Epithelial cell of prostate (primary cell): ENCODE measurements at places on chromosomes 1 and 21.

- DNase-seq = no peak
These were observed 3.2 kb downstream of the ANGPTL1 start for GRCh38 chr1:178867670-178868069.

DNA sequence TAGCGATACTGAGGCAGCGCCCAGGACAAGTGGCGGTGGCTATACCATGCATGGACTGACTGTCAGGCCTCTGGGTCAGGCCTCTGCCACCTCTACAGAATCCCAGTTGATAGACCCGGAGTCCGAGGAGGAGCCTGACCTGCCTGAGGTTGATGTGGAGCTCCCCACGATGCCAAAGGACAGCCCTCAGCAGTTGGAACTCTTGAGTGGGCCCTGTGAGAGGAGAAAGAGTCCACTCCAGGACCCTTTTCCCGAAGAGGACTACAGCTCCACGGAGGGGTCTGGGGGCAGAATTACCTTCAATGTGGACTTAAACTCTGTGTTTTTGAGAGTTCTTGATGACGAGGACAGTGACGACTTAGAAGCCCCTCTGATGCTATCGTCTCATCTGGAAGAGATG is 3.2 kb upstream of the IL10RB start:
- DNase-seq = no peak

DNA sequence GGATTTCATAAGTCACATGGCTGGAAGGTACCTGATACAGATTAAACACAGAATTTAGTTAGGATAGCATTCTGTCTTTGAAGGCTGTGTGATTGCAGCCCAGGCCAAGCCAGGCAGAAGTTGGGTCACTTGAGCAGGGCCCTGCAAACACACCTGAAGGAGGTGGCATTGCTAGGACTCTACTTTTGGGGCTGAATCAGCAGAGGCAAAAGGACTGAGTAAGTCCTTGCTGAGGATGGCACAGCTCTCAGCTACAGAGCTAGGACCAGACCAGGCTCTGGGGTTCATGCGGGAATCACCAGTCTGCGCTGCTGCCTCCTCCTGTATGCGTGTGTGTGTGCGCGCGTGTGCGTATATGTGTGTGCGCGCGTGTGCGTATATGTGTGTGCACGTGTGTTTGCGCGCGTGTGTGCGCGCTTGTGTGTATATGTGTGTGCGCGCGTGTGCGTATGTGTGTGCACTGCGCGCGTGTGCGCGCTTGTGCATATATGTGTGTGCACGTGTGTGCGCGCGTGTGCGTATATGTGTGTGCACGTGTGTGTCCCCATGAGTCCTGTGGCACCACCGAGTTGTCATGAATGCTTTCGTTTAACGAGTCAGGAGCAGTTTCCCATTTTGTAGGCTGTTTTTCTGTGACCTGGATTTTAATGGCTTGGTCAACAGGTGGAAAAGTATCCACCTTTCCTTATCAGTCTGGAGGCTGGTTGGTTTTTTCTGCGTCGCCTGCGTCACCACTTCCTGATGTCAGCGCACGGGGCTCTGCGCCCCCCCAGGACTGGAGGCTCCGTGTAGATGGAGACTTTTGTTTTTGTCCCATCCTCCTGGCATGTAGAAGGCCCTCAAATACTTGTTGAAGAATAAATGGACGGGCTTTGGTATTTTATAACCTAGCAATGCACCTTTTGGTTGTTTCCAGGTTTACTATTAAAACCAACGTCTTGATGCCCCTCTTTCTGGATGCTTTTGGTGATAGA is 34.7 kb downstream of the ADARB1 start:
- no peak for DNase-seq

- no peak for DNase-seq
These were observed 6.5 kb downstream of the KCNN3 start for GRCh38 chr1:154863315-154864174.

- DNase-seq = no peak
These were observed 70.4 kb downstream of the CACHD1 start for GRCh38 chr1:64540265-64540791.

GRCh38 chr1:64744492-64745180 is at the start of gene RAVER2:
RAVER2 (plus strand) TSS chr1:64745075; CDS start chr1:64745173, 98 bp downstream.
- DNase-seq = no peak

- no peak for DNase-seq
These were observed 10.4 kb upstream of the WNT3A start for GRCh38 chr1:227996187-227996950.

GRCh38 chr1:44828003-44828651 is 14.9 kb downstream of the PTCH2 start:
- no peak for DNase-seq

- no peak for DNase-seq
These were observed 12.6 kb upstream of the PCBP3 start for GRCh38 chr21:45630876-45631275.

DNA sequence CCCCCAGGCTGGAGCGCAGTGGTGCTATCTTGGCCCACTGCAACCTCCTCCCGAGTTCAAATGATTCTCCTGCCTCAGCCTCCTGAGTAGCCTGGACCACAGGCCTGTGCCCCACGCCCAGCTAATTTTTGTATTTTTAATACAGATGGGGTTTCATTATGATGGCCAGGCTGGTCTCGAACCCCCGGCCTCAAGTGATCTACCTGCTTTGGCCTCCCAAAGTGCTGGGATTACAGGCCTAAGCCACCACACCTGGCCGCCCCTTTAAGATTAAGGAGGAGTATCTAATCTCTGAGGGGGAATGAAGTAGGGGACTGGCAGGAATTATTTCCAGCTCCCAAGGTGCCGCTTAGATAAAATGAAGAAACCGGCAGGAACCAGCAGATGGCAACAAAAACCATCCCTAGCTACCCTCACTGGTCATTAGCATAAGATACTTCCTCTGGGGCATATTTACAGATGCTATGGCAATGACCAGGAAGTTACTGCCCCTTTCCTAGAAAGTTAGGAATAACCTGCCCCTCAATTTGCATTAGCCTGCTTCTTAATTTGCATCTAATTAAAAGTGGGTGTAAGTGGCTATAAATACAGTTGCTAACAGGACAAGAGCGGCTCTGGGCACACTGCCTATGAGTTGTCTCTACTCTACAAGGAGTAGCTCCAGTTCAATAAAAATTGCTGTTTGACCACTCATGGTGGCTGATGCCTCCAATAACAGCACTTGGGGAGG is 7.1 kb upstream of the NSUN4 start:
- DNase-seq = no peak

GRCh38 chr1:54259546-54260140 is 59.7 kb downstream of the MRPL37 start:
- no peak for DNase-seq

DNA sequence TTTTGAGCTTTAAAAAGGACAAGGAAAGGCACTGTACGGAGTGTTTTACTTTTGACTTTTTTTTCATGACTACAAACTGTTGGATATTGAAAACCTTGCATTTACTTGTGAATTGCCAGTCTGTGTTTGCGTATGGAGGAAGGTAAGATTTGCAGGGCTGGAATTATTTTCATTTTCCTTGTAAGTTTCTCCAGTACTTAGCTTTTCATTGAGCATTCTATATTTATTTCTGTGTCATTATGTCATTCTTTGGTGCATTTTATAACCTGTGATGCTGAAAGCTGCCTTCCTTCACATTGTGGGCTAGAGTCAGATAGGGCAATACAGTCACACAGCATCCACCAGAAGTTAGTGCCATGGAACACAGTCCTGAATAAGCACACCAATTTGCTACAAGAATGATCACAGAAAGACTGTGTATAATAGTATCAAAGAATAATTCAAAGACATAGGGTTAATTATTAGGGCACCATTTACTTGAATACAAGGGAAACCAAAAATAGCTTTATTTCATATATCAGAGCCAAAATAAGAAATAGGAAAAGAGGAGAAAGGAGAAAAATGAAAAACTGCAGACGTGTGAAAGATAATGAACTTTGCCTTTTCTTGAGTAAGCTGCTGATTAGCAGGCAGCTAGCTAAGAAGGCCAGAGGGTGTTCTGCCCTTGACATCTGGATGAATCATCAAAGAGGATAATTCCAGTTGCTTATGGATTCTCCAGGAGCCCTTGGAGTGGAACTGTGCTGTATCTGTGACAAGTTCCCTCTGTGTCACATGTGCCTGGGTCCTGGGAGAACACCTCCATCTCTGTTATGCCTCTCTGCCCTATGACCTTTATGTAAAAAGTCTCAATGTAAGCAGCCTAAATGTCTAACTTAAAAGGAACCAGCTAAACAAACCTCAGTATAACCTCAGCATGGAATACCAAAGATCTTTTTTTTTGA is 8.0 kb upstream of the FAM20B start:
- DNase-seq = no peak

DNA sequence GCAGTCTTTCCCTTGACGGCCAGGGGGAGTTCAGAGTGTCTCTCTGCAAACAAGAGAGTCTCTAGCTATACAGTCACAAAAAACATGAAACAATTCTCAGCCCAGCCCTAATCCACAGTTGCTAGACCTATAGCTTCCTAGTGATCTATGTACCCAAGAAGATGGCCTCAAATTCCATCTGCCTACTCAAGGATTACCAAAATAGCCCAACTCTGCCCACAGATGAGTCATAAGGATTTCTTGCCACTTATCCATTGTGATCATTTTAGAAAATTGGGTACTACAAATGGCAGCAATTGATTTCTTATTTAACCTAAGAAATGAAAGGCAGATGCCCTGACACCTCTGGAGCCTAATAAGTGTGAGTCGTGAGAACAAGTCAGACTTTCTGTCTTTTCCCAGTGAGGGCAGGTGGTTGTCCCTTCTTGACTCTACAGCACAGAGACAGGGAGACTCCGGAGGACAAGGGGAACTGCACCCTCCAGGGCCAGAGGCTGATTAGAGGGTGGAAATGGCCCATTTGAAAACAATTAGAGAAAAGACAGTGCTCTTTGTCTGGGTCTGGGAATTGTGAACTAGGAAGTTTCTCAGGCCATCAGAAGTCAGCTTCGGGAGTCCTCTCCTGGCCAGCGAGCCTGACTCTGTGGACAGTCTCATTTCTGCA is 65.4 kb downstream of the ABCA4 start:
- no peak for DNase-seq

GRCh38 chr1:101769520-101769919 is 227.2 kb downstream of the OLFM3 start:
- DNase-seq = no peak

DNA sequence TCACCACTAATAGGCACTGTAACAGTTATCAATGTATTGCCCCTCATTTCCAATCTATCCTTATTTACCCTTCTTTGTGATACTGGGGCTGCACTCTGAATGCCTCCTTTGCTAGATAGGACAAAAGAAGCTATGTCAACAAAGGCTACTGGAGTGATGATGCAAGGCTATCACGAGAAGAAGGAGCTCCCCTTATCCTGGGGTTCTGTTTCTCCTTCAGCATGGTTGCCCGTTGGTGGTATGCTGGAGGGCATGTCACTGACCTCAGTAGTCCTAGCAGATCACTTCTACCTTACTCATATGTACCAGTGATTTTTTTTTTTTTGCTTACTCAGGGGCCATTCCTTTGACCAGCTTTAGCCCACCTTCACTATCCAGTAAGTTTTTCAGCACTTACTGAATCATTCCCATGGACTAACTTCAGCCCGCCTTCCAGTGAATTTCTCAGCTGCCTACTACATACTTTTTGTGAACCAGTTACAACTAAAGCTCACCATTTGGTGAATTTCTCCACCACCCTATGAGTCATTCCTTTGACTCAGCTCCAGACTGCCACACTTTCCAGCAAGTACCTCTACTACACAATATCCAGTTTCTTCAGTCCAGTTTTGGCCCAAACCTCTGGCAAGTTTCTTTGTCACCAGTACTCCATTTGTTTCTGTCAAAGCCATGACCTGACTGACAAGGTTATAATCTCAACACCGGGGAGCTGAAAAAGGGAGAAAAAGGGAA is 944.5 kb downstream of the KCNT2 start:
- DNase-seq = peak; percentile 43

- no peak for DNase-seq
These were observed 29.1 kb upstream of the IRF2BP2 start for GRCh38 chr1:234638832-234639799.

DNA sequence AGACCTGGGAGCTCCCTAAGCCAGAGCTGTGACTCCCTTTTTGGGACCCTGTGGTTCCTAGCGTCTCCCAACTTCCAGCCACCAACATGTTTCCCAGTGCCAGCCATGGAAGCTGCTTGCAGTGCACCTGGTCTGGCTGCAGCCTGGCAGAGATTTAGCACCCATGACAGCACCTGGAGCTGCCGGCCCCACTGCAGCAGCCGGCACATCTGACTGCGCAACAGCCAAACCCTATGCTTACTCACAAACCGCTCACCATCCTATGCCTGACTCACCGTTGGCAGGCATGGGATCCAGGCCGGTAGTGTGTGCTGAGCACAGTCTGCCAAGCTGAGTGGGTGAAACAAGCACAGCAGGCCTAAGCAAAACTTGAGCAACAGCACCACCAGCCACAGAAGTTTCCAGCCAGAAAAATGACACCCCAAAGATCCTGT is 435.9 kb upstream of the PRMT6 start:
- peak; percentile 94 for DNase-seq

DNA sequence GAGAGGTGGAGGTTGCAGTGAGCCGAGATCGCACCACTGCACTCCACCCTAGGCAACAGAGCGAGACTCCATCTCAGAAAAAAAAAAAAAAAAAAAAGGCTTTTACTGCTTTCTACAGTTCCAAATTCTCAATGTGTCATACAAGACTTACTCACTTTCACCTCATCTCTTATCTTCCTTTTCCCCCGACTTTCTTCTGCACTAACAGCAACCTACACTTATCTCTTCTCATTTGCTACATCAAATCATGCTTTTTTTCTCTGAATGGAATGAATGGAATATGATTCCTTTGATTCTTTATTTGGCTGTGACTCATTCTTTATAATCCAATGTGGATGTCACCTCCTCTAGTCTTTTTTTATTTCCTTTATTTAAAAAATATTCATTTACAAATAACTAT is 168.4 kb upstream of the DMRTA2 start:
- no peak for DNase-seq

GRCh38 chr1:168861421-168862004 is 132.5 kb upstream of the DPT start:
- DNase-seq = no peak

DNA sequence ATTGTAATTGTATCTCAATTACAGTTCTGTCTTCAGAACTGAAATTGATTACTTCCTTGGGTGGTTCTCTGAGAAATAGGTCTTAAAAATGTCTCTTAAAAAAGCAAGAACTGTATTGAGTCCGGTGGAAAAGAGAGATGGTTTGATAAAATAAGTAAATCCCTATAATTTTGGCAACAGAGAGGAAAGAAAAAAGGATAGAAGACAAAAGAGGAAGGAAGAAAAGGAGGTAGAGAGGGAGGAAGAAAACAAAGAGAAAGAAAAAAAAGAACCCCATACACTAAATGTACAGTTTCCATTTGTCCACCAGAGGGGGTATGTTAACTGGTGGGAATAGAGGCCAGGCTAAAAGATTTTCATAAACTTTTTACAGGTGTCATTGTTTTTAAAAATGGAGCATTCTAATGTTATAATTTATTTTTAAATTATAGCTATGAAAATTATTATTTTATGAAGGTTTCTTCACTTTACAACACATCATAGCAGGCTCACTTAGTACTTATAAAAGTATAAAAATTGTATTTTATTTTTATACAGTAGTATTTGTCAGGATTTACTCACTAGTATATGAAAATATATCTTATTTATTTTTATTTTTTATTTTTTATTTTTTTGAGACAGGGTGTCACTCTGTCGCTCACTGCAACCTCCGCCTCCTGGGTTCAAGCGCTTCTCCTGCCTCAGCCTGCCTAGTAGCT is 2.1 kb upstream of the UBE2T start:
- DNase-seq = no peak

- DNase-seq = no peak
These were observed 28.6 kb upstream of the FNBP1L start for GRCh38 chr1:93419344-93419743.

- DNase-seq = no peak
These were observed 82.2 kb upstream of the C1orf105 start for GRCh38 chr1:172338295-172338735.
